ENCODE measurements at places on chromosomes 1 and 21. TPM values are rescaled to one million over a fixed set of nuclear protein-coding genes. Genes with fewer than 3 reads are reported as not detected.

DNA sequence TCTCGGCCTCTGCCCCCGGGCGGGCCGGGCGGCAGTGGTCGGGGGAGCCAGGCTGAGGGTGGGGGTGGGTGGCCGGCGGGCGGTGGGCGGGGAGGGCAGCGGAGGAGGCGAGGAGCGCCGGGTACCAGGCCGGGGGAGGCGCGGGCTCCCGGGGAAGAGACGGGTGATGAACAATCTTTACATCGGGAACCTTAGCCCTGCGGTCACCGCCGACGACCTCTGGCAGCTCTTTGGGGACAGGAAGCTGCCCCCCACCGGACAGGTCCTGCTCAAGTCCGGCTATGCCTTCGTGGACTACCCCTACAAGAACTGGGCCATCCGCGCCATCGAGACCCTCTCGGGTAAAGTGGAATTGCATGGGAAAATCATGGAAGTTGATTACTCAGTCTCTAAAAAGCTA, 112.5 kb downstream of the NBPF12 start:
- no peaks in the 10 kb centered on the region for H3K27me3 ChIP-seq
- H3K4me3 ChIP-seq = no peak overlapping the region
- DNase-seq = no peak
- no peak overlapping the region for H3K27ac ChIP-seq
- H3K36me3 ChIP-seq = no peaks in the 10 kb centered on the region

DNA sequence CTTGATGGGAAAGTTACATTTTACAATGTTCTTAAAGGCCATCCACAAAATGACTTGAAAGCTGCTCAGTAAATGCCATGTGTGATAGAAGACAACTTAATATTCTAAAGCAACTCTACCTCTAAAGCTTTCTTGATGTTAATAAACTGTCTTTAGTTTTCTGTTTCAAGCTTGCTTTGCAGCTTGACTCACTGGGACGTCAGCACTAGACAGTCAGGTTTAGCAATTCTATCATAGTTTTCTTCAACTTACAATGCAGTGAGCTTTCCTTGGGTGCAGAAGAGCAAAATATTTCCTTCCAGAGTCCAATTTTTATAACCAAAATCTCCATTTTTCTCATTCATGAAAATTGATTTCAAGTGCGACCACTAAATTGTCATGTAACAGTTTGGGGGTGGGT, 273.1 kb downstream of the NTNG1 start:
- DNase-seq = no peak
- H3K27ac ChIP-seq = no peak overlapping the region
- H3K27me3 ChIP-seq = no peaks in the 10 kb centered on the region
- no peaks in the 10 kb centered on the region for H3K4me1 ChIP-seq

- H3K4me3 ChIP-seq = peak overlapping the region; percentile 66
- H3K4me1 ChIP-seq = peaks cover 30% of the 10 kb centered on the region
- no peaks in the 10 kb centered on the region for H3K27me3 ChIP-seq
- H3K36me3 ChIP-seq = no peaks in the 10 kb centered on the region
- H3K27ac ChIP-seq = peak overlapping the region; percentile 82
Observed at GRCh38 chr1:6198646-6199297, 623 bp downstream of the RPL22 start.

Gene FTCD
- 0.38 TPM for total RNA-seq

Gene NUP210L
- 0.26 TPM for total RNA-seq

DNA sequence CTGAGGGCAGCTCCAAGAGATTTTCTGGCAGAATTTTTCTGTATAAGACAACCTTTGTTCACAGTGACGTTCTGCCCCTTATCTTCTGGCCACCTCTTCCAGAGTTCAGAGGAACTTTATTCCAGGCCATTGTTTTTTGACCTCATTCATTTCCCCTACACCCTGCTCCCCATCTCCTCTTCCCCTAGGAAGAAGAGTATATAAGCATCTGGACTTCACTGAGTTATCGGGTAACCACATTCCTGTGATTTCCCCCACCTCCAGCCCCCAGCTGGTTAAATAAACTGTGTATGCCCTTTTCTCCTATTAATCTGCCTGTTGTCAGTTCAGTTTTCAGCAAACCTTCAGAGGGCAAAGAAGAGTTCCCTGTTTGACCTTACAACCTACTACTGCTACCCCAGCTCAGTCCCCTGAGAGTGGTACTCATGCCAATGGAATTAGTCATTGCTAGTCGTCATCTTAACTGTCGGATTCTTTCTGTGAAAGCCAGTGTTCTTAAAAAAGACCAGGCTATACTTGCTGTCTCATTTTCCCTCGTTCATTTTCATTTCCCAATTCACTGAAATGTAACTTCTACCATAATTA, 14.3 kb upstream of the ALG14 start:
- no peaks in the 10 kb centered on the region for H3K27me3 ChIP-seq
- no peak overlapping the region for H3K4me3 ChIP-seq
- no peaks in the 10 kb centered on the region for H3K4me1 ChIP-seq
- H3K36me3 ChIP-seq = no peaks in the 10 kb centered on the region
- no peak for DNase-seq

- no peaks in the 10 kb centered on the region for H3K36me3 ChIP-seq
- no peak overlapping the region for H3K27ac ChIP-seq
- no peak for DNase-seq
- no peak overlapping the region for H3K4me3 ChIP-seq
- H3K27me3 ChIP-seq = no peaks in the 10 kb centered on the region
Observed at GRCh38 chr21:35831230-35831629, 229.1 kb downstream of the SETD4 start.

DNA sequence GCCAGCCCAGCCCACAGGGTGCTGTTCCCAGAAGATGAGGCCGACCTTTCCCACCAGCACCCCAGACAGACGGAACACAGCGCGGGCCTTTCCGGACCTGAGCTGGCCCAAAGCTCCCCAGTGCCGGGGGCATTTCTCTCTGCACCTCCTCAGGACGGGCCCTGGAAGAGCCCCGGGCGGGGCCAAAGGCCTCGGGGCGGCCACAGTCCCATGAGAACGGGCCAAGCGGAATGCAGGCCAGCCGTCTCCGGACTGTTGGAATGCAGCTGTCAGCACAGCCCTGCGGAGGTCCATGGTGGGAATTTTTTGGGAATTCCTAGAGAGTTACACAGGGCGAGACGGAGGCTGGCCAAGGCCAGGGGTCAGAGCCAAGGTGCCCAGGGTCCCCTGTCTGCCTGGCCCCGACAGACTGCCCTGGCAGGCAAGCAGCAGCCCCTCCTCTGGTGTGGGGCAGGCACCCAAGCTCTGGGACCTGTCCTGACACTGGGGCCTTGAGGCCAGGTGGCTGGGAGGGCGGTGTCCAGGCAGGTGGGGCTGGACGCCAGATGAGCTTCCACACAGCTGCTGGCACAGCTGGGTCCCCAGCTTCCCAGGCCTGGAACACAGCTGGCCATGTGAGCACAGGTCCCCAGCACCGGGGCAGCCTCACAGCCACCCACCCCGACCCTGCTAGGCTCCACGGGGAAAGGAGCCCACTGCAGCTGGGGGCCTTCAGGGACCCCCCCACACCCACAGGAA, 63.0 kb downstream of the MEGF6 start:
- H3K4me1 ChIP-seq = peaks cover 1% of the 10 kb centered on the region
- H3K4me3 ChIP-seq = no peak overlapping the region
- no peak overlapping the region for H3K27ac ChIP-seq
- no peaks in the 10 kb centered on the region for H3K27me3 ChIP-seq

GRCh38 chr1:240998441-240999015, 358.5 kb downstream of the RGS7 start:
- no peak for DNase-seq
- H3K36me3 ChIP-seq = no peaks in the 10 kb centered on the region
- no peaks in the 10 kb centered on the region for H3K4me1 ChIP-seq
- H3K27me3 ChIP-seq = no peaks in the 10 kb centered on the region
- no peak overlapping the region for H3K4me3 ChIP-seq
- no peak overlapping the region for H3K27ac ChIP-seq

Gene TTC24
- total RNA-seq = not detected

GRCh38 chr1:5617546-5617945, 374.7 kb downstream of the NPHP4 start:
- peaks cover 53% of the 10 kb centered on the region for H3K27me3 ChIP-seq
- H3K4me1 ChIP-seq = no peaks in the 10 kb centered on the region
- no peak overlapping the region for H3K4me3 ChIP-seq
- H3K27ac ChIP-seq = no peak overlapping the region

GRCh38 chr1:94677714-94678113, 136.2 kb upstream of the F3 start:
- no peaks in the 10 kb centered on the region for H3K36me3 ChIP-seq
- no peak overlapping the region for H3K4me3 ChIP-seq
- DNase-seq = no peak
- H3K27me3 ChIP-seq = no peaks in the 10 kb centered on the region

DNA sequence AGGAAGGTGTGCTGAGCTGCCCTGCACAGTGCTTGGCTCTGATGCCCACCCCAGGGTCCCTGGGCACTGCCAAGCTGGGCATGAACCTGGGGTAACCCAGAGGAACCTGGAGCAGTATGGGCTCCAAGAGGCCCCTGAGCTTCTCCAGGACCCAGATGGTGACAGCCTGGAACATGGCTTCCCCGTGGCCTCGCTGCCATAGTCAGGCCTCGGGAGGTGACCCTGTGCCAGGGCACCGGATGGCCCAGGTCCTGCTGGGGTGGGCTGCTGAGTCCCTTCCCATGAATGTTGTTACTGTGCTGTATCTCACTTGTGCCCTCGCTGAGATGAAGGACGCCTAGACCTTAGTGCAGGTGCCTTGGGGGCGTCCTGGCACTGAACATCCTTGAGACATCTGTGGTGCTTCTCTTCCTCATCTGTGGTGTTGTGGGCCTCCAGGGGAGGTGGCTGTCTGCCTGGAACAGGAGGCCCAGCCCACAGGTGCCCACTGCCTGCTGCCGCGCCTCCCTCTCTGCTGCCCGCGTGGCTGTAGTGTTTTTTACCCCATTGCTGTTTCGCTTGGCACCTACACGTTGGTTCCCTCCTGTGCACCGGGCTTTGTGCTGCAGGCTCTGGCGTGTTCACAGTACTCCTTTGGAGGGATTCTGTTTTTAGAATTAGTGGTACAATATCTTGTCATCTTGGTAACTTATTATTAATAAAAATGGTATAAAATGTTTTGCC, 160.3 kb downstream of the PCBP3 start:
- H3K4me1 ChIP-seq = no peaks in the 10 kb centered on the region
- no peak overlapping the region for H3K4me3 ChIP-seq
- no peaks in the 10 kb centered on the region for H3K27me3 ChIP-seq
- no peak overlapping the region for H3K27ac ChIP-seq
- no peak for DNase-seq

DNA sequence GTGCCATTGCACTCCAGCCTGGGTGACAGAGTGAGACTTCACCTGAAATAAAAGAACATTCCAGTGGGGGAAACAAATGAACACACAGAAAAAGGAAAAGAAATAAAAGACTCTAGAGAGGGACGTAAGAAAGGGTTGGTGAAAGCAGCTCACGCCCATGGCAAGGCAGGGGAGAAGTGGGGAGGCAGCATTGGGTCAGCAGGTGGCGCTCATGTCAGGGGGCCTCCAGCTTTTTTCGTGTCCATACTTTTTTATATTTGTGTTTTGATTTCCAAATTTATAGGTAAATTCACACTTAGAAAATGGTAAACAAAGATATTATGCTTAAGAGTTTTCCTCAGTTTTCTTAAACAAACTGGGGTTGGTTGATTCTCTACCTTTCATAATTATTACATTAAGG, 45.5 kb downstream of the VPS13D start:
- peaks cover 98% of the 10 kb centered on the region for H3K36me3 ChIP-seq
- H3K27ac ChIP-seq = no peak overlapping the region
- H3K4me1 ChIP-seq = no peaks in the 10 kb centered on the region
- DNase-seq = peak; percentile 15
- H3K27me3 ChIP-seq = no peaks in the 10 kb centered on the region

GRCh38 chr21:42661688-42662429, 8.4 kb downstream of the PDE9A start:
- H3K27ac ChIP-seq = no peak overlapping the region
- no peaks in the 10 kb centered on the region for H3K27me3 ChIP-seq
- no peaks in the 10 kb centered on the region for H3K4me1 ChIP-seq
- H3K4me3 ChIP-seq = no peak overlapping the region
- no peaks in the 10 kb centered on the region for H3K36me3 ChIP-seq

Gene IRF6
- 15.7 TPM for total RNA-seq

- H3K4me3 ChIP-seq = no peak overlapping the region
- H3K36me3 ChIP-seq = no peaks in the 10 kb centered on the region
- no peaks in the 10 kb centered on the region for H3K4me1 ChIP-seq
- no peak for DNase-seq
- no peaks in the 10 kb centered on the region for H3K27me3 ChIP-seq
Observed at GRCh38 chr1:245751116-245751515, 596.3 kb downstream of the KIF26B start.

Gene ESRRG
- total RNA-seq = 0.63 TPM

DNA sequence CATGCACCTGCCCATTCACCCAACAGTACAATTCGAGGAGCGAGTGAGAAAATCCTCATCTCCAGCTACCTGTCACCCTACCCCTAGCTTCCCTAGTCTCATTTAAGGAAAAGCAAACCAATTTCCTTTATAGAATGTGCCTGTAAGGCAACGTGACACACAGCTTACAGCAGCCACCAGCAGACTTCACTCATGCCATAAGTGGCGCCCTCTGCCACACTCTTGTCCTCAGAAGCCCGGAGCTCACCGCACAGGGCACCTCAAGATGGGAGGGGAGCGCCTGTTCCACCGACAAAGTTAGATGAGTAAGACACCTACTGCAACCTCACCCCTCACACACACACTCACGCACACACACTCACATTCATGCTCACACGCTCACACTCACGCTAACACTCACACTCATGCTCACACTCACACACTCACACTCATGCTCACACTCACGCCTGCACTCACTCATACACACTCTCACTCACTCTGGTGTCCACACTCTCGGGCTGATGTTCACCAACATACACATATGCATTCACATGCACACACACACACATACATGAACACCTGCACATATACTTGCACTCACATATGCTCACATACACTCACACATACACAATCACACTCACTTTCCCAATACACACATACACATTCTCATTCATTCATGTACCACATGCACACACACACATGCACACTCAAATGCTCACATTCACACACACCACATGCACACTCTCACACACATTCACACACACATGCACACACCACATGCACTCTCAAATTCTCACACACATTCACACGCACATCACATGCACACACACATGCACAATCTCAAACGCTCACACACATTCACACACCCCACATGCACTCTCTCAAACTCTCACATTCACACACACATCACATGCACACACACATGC, 170.7 kb downstream of the PSMG1 start:
- H3K27me3 ChIP-seq = no peaks in the 10 kb centered on the region
- H3K36me3 ChIP-seq = no peaks in the 10 kb centered on the region
- H3K4me1 ChIP-seq = no peaks in the 10 kb centered on the region

Gene ANGEL2
- total RNA-seq = 24.0 TPM

DNA sequence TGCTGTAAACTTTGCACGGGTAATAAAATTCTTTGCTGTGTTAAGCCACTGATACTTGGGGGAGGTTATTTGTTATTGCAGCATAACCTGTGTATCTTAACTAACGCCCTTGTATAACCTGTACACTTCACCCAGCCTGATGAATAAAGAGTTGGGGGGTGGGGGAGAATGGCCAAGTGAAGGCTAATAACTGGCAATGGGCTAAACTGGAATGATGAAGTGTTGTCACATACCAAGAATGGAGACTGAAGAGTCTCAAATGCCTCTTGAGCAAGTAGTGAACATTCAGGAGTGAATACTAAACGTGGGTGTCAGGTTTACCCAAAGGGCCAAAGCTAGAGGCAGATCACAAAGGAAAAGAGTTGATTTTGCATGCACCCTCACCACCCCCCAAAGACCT, 169.4 kb downstream of the C1orf94 start:
- no peak overlapping the region for H3K27ac ChIP-seq
- no peaks in the 10 kb centered on the region for H3K27me3 ChIP-seq
- H3K36me3 ChIP-seq = no peaks in the 10 kb centered on the region
- H3K4me1 ChIP-seq = no peaks in the 10 kb centered on the region
- no peak for DNase-seq

Gene SPATA45
- not detected for total RNA-seq
